A549 (cell line): ENCODE measurements at places on chromosomes 1 and 21. TPM values are rescaled to one million over a fixed set of nuclear protein-coding genes. Genes with fewer than 3 reads are reported as not detected.

- DNase-seq = peak; percentile 52
Measured at GRCh38 chr1:155226910-155227260, 18.4 kb downstream of the MTX1 start.

The CNTN2 gene
- not detected in 3 replicates for polyA plus RNA-seq

- DNase-seq = peak; percentile 62
Measured at GRCh38 chr1:32215629-32216480, 6.3 kb downstream of the TMEM234 start.

The AMY1C gene
- not detected in 3 replicates for polyA plus RNA-seq

- DNase-seq = no peak
Measured at GRCh38 chr21:17688912-17689874, 76.5 kb upstream of the BTG3 start.

The CLCNKA gene
- 0.05 to 0.07 TPM (median 0.06 TPM) in 3 replicates for polyA plus RNA-seq

The PAPPA2 gene
- 0.03 to 0.04 TPM (median 0.04 TPM) in 3 replicates for polyA plus RNA-seq

The PDZK1IP1 gene
- polyA plus RNA-seq = 6.4 to 9.4 TPM (median 6.9 TPM) in 3 replicates

- DNase-seq = peak; percentile 42
Measured at GRCh38 chr1:152035539-152036266, 1.1 kb downstream of the S100A11 start.

DNA sequence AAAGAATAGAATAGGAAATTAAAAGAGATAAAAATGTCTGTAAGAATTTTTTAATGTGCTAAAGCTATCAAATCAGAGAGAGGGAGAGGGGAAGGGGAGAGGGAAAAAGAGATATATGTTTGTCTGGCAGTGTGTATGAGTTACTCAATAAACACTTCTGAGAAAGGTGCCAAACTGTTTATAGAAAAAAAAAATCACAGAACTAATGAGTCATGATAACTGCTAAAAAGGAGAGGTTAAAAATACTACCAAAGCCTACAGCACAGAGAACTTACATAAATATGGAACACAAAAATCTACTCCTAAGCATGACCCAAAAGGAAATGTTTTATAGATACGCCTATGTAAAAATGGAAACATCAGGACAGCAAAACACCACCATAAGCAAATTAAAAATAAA, 45.4 kb downstream of the SELENOF start:
- no peak for DNase-seq

DNA sequence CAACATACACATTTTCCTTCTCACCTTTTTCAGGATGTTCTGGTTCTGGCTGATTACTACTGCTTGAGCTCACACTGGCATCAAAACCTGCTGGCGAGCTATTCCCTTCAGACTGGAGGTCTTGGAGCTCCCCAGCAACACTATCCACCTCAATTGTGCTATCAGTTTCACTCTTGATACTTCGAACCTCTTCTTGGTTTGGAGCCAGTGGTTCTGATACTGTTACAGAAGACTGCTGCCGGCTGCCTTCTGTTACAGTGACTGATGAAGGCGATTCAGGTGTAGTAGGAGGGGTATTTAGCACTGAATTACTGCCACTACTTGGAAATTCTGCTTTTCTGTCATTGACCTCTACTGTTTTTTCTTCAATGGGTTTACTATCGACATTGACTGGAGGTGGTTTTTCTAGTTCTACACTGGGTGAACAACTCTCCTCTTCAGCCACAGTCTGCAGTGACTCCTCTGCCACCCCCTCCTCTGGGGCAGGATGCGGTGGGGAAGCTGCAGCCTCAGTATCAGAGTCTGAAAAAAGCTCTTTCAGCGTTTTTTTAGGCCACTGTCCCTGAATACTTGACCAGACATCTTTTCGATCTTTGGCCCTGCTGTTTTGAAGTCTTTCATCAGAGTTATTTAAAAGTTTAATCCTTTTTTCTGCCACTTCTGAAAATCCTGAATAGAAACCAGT, 20.7 kb upstream of the RBM34 start:
- no peak for DNase-seq

DNA sequence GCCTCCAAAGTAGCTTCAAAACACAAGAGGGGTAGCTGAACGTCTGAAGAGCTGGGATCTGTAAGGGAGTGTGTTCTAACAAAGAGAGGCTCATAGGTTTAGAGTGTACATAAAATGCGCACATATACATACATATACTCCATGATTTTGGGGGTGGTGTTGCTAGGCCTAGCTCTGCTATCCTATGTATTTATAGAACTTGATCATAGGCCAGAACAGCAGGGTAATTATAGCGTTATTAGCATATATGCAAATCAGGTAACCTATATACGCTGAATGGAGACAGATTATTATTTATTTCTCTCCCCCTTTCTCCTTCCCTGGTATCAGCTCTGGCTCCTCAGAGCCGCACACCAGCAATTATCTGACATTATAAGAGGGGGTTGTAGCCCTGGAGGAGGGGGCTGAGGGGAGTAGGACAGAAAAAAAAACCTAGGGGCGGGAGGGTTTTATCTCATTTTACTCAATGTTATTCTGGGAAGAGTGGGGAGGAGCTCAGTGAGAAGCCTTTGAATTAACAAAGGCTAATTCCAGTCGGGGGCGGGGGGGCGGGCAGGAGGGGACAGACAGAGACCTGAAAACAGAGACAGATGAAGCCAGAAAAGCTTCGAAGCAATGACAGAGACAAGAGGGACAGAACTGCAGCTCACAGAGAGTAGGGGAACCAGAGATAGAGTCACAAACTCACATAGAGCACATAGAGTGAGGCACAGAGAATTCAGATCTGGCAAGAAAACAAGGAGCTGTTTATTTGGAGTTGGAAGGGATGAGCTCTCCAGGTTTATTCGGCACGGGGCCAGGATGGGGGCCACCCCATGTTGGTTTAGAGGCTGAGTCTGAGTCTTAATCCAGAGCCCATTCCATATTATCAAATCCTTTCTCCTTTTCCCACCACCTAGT, 63.0 kb downstream of the RHBG start:
- no peak for DNase-seq

- no peak for DNase-seq
Measured at GRCh38 chr1:198968866-198969265, 330.0 kb downstream of the PTPRC start.

The PLA2G2F gene
- polyA plus RNA-seq = not detected in 3 replicates

GRCh38 chr1:150748878-150749719, 16.5 kb downstream of the CTSS start:
- DNase-seq = no peak

- peak; percentile 3 for DNase-seq
Measured at GRCh38 chr21:40841524-40842196, 5.3 kb downstream of the DSCAM start.

DNA sequence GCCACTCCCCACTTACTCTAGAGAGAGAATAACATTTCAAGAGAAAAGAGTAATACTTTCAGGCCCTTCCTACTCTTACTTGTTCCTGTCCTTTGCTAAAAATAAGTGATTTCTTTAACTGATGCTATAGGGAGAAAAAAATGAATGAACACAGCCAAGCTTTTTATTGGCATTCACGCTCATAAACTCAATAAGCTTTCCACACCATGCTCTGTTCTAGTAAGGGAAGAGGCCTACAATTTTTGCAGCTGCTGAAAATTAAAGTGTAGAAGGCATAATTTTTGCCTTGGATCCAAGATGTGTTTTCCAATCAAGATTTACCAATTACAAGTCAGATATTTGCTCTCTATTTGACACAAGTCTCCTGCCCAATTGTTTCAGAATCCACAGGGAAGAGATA, 188.1 kb upstream of the RGS18 start:
- no peak for DNase-seq

The C1orf115 gene
- polyA plus RNA-seq = 6.8 to 8.9 TPM (median 7.5 TPM) in 3 replicates

- DNase-seq = no peak
Measured at GRCh38 chr1:38454749-38455441, 404.7 kb downstream of the RRAGC start.

DNA sequence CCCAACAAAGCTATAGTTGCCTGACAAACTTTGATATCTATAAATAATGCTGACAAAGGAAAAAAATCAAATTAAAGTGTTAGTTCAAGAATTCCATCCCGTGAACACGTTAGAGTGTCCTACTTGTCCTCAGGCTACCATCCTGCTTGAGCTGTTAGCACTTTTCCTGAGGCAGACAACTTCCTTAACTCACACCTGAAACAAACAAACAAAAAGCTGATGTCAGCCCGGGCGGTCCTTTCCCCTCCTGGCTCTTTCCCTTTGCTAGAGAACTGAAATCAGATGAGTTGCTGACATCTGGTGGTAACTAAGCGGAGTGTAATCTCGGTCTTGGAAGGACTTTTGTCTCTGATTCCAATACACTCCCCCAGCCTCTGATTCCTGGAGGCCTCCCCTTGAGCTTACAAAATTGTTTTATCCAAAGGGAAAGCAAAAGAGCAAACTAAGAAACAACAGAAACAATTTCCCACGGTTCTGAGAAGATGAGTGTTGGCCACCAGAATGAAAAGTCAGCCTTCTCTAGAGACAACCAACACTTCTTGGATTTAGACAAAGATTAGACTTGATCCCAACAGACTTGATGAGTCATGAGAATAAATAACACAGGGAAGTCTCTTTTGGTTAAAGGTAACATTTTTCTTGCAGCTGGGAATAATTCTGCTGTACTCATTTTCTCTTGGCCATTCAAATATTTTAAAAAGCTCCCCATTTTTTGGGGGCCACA, 135.4 kb downstream of the PROX1 start:
- DNase-seq = peak; percentile 78

DNA sequence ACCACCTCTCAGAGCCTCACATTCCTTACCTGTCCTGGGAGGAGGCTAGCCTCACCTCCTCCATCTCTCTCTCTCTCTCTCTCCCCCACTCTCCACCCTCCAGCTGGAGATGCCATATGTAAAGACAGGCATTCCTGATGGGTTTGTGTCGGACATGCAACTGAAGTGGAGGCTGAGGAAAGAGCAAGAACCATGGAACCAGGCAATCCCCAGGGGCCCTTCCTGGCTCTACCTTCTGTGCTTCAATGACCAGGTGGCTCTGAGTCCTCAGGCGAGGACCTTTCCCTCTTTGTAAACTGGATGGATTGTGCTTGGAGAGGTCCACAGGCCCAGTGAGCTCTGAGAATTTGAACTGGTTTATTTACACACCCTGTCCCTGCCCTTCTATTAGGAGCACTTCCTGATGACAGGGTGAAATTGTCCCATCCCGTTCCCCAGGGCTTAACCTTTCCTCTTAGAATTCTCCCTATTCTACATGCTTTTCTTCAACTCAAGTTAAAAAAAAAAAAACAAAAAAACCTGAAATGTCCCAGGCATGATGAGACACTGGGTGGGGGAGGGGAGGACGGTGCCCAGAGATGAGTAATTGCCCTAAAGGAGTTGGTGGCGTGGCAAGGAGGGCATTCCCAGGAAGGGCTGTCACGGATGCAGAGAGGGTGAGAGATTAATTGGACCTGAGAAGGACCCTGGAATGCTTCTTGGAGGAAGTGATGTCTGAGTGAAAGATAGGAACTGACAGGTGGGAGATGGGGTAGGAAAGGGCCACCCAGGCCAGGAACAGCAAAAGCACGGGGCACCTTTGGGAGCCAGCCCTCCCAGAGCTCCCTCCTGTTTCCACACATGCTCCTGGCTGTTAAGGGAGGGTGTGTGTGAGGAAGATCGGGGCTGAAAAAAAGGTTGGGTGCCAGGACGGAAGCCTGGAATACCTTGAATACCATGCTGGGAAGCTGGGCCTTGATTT, 50.2 kb upstream of the WASF2 start:
- DNase-seq = peak; percentile 92

GRCh38 chr21:44911384-44912157, 9.1 kb downstream of the ITGB2 start:
- peak; percentile 56 for DNase-seq

DNA sequence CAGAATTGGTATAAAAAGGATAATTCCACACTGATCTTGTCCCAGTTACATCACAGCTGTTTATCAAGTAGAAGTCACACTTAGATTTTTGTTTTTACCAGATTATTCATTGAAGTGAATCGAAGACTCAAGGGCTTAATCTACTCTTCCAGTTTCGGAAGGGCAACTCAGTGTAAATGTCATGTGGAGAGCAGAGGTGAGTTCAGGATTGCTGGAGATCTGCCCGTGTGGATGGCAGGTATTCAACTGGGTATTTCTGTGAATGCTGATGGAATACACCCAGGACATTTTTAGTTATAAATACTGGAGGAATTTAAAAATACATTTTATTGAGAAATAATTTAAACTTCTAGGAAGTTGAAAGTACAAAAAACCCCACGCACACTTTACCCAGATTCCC, 19.4 kb downstream of the CC2D1B start:
- DNase-seq = no peak

The PDE4B gene
- 15.5 to 20.2 TPM (median 19.8 TPM) in 3 replicates for polyA plus RNA-seq

GRCh38 chr1:36988321-36988720, 46.0 kb downstream of the GRIK3 start:
- no peak for DNase-seq

GRCh38 chr1:160191756-160192155, 1.4 kb downstream of the CASQ1 start:
- DNase-seq = no peak

GRCh38 chr21:46294647-46295176, 8.6 kb downstream of the YBEY start:
- DNase-seq = no peak

DNA sequence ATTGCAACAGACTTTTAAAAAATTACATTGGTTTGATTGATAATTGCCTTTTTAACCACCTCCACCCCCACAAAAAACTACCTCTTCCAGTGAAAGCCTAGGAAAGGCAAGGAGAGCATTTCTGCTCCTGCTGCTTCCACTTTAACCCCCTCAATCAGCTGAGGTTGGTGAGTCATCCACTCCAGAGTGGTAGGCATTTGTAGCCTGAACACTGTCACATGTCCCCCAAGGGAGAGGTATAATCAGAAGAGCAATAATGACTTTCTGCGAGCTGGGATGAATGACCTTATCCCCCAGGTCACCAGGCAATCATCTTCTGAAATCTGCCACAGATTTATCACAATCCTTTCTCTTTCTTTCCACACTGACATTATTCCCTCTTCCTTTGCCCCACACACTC, 126.6 kb upstream of the CAMK1G start:
- DNase-seq = no peak

DNA sequence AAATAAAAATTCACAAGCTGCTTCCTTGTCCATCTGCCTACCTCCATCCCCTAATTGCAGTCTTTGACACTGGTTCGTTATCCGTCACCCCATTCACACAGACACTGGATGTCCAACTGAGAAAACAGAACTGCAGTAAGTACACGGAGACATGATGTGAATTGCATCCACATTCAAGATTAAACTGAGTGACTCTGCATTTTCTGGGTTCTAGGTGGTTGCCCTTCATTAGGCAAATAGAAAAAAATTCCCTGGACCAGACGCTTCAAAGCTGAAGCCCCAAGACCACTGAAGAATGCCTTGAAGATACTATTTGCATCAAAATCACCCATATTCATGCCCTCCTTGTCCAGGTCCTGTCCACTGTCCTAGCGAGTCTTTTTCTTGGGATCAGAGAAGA, 7.9 kb upstream of the ALG6 start:
- no peak for DNase-seq

- no peak for DNase-seq
Measured at GRCh38 chr1:24928689-24929397, 1.2 kb downstream of the RUNX3 start.

DNA sequence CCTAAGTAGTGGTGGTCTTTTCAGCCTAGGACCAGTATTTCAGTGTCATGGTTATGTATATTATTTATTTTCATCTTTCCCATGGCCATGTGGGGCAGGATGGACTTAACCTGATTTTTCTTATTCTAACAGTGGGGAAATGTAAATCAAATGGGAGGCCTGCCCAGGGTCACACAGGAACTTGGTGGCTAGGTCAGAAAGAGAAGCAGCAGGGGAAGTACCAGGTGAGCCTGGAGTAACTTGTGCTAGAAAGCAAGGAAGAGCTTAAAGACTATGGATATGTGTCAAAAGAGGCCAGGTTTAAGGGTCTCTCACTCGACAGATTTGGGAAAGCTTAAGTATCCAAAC, 936 bp downstream of the ZFP69B start:
- DNase-seq = no peak

The PEAR1 gene
- 5.0 to 7.5 TPM (median 6.3 TPM) in 3 replicates for polyA plus RNA-seq

The UBL4B gene
- polyA plus RNA-seq = not detected in 3 replicates
